NCI-H2081 treated with DMSO at 0.1 percent for 48 hours (cell line): ENCODE measurements at places on chromosomes 2 and 18.

GRCh38 chr2:15912203-15912602 lies 28.1 kb upstream of the MYCN start:
- no peak for DNase-seq

DNA sequence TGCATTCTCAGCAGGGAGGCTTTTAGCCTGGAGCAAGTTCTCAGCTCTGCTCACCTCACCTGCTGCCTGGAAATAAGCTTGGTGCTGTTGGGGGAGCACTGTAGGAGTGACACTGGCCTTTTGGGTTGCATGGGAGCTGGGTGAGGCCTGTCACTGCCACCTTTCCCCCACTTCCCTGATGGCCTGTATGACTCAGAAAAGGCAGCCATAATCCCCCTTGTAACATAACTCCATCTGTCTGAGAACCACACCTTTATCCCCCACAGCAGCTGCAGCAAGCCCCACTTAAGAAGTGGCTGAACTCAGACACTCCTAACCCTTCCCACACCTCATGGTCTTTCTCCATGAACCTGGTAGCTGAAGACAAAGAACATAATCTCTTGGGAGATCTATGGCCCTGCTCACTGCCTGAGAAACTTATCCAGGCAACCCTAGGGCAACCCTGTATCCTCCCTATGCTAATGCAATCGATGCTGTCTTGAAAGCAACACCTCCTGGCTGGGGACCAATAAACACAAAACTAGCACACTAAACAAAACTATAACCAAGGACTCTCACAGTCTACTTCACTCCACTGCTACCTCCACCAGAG lies 258.9 kb upstream of the OSR1 start:
- DNase-seq, result no peak

DNA sequence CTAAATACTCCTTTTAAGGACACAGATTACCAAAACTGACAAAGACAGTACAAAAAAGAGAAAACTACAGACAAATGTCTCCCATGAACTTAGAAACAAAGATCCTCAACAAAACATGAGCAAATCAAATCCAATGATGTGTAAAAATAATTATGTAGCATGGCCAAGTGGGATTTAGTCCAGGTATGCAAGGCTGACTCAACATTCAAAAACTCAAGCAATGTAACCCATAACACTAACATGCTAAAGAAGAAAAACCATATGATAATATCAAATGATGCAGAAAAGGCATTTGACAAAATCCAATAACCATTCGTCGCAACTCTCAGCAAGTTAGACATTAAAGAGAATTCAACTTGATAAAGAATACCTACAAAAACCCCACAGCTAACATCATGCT lies 239.0 kb upstream of the KLHL29 start:
- DNase-seq, result no peak

DNA sequence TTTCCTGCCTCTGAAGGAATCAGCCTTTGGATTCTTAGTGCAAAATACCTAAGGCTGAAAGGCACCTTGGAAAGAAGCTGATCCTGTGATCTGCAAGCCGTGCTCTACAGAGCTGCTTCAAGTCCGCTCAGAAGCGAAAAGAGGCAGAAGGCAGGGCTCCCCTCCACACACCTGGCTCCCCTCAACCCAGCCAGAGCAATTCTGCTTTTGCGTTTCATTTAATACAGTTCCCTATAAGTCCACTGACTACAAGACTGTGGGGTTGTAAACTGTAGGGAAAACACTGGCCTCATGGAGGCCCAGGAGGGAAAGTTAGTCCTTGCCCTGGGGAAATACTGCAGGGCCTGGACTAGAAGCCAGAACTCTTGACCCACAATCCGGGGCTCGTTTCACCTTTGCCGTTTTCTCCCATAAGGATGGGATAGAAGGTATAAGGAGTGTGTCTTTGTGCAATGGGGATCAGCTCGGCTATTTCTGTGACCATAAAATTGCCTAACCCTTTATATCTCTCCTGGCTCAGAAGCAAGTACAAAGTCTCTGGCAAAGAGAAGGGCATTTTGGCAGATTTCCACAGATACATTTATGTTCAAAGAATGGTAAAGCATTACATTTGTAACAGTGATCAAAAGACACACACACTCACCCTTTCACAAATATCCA lies 95.8 kb upstream of the TEX51 start:
- no peak for DNase-seq

- DNase-seq, result no peak
These were observed 220.3 kb downstream of the ATAD2B start for GRCh38 chr2:23706613-23707078.

GRCh38 chr2:157820193-157820592 lies 55.9 kb downstream of the ACVR1 start:
- no peak for DNase-seq

DNA sequence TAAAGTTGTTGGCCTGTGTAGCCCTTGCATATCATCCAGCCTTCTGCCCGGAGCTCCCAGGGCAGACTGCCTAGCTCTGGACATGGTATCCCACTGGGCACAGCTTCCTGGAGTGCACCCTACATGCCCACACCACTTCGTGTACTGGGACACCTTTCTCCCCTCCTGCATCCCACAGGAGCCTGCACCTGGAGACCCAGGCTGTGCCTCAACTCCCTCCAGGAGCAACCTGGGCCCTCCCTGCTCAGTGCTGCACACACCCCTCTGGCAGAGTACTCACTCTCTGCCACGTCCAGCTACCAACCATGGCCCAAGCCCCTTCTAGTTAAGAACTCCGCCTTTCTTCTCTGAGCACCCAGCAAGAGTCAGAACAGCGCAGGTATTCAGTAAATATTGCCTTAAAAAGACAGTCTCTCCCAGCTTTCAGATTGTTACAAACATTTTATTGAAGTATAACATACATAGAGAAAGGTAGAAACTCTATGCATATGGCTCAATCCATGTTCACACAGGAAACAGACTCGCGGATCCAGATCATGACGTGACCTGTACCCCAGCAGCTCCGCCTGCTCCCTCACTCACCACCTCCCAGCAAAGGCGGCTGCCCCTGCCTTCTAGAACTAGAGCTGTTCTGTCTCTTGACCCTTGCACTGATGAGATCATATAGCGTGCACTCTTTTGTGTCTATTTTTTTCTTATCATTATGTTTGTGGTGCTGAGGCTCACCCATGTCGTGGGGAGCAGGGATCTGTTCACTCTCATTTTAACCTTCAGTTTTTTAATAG lies 98.4 kb upstream of the MYCN start:
- no peak for DNase-seq

- peak; percentile 35 for DNase-seq
These were observed 396.9 kb downstream of the DLGAP1 start for GRCh38 chr18:4058179-4058578.

GRCh38 chr2:222561817-222562645 lies 93.9 kb downstream of the FARSB start:
- DNase-seq, result no peak

- no peak for DNase-seq
These were observed 12.0 kb downstream of the EXOC6B start for GRCh38 chr2:72813841-72814240.

DNA sequence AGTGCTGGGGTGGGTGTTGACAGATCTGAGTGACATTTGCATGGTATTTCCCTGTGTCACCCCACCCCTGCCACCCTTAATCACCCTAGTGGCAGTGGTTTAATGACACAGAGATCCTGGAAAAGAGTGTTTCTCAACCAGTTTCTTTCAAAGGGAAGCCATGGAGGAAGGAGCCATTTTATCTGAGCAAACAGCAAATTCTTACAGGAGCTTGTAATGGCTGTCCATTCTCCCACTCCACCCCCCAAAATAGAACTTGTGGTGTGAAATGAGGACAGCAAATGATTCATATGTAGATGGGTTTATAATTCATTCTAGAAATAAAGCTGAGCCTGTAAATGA lies 51.5 kb downstream of the CDC42EP3 start:
- DNase-seq, result no peak

DNA sequence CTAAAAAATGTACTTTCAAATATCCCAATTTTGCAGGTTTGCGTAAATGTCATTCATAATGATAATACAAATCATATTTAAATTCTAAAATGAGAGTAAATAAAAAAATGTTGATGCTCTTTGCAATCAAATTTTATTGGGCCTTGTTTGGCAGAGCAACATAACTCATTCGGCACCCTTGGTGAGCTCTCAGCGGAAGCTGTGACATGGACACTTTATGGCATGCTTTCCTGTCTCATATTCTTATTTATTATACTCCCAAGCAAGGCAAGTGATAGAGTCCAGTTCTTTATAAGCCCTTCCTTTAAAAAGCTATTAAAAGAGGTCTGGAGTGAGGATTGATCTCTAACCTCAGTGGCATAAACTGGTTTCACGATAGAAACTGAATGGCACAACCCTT lies 1493.2 kb upstream of the NXPH2 start:
- DNase-seq, result no peak

DNA sequence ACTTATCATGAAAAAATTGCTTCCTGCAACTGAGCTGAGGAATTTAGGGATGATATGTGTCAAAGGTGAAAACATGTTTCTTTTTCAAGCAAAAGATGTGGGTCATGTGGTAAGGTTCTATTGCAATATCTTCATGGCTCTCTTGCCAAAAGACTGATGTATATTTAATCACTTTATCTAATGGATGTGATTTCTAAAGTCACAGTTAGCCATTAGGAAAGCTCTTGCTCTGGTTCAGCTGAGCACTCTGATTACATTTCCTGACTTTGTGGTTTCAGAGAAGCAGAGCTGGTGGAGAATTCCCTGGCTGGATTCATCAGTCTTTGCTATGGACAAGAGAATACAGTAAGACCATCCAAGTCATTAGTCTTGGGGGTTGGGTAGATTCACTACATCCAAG lies 24.4 kb downstream of the SCN9A start:
- no peak for DNase-seq

DNA sequence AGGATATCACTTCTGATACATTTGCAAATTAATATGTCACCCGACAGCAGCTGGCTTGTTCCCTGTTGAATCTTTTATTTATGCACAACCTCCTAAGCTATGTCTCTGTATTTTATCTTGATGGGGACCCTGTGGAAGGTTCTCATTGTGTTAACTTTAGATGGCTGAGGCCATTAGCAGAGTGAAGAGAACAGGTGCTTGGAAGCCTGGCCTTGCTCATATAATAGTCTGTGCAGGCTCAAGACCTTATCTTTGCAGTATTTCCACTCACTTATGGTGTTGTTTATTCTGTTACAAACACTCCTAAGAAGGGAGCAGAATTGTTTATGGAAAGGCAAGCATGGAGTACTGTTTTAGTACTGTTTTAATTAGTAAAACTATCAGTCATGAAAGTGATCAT lies 107.6 kb downstream of the SETBP1 start:
- DNase-seq, result no peak

DNA sequence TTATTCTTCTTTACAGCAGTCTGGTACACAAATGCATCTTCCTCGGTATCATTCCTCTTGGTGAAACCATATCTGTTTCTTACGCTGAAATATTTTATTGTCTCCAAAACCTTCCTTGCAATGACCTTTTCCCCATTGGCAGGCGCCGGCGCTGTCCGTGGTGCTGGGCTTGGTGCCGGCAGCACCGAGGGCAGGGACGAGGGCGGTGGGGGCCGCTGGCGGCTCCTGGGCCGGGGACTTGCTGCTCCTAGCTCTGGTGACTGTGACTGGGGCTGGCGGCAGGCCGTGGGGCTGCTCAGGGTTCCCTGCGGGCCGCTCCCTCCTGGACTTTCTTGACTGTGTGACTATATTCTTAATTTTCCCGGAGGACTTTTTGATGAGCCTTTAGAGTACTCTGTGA lies 72.5 kb downstream of the GPR39 start:
- no peak for DNase-seq

GRCh38 chr2:80489717-80490116 lies 185.2 kb upstream of the LRRTM1 start:
- DNase-seq, result no peak

GRCh38 chr2:214810671-214811070 lies 1.2 kb upstream of the BARD1 start:
- no peak for DNase-seq

DNA sequence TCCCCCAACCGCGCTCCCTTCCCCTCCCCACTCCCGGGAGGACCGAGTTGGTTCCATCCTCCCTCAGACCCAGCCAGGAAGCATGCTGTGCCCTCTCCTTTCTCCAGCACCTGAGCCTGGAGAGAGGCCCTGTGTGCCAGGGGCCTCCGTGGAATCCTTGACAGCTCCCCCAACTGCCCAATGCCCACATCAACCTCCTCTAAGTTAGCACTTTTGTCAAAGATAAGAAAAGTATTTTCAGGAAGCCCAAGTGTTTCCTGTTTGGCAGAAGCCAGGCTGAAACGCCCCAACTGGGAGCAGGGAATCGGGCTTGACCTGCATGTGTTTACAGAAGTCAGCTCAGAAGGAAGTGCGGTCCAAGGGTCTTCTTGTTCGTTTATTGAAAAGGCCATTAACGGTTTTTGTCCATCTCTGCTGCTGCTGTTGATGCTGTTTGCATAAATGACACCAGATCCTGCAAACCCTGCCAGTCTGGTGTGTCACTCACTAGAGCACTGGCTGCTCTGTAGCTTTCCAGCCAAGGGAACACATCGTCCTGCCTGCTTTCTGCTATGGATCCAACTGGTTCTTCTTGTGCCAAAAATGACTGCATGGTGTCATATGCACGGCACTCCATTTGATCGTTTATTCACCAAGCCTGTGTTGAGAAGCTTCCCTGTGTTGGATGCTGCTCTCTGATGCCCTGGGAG lies 35.4 kb upstream of the COL6A3 start:
- DNase-seq, result no peak

DNA sequence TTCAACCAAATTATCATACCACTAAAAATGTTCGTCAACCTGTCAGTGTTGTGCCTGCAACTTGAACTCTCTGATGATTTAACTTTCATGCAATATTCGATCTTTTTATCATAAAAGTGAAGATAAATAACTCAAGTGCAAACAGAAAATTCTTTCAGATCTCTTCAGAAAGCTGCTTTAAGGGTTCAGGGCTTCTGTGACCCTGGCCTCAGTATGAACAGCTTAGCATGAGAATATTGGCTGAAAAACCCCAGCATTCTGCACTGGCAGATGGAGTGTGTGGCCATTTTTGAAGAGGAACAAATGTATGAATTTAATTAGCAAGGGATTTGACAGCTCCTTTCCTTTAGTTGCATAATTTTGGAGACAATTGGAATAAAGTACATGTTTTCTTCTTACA lies 851.4 kb upstream of the SOX11 start:
- no peak for DNase-seq

DNA sequence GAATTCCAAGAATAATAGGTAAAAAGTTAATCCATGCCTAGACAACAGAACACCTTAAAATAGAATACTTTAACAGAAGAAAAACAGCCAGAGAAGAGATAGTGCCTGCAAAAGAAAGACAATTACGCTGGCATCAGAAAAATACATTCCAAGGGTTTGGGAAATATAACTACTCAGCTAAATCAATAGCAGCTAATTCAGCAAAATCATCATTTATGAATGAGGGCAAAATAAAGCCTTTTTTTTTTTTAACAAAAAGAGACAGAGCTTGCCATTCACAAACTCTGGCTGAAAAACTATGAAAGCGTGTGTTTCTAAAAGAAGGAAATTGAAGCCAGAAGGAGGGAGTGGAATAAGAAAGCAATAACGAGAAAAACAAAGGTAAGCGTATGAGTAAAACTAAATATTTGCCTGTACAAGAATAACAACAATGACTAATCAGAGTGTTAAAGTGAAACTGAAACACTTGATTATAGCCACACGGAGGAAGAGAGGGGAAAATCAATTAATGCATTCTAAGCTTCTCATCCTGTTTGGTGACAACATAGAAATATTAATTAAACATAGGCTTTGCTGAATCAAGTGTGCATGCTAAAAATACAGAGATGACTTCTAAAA lies 90.2 kb downstream of the EHD3 start:
- no peak for DNase-seq

- DNase-seq, result no peak
These were observed 13.7 kb upstream of the TNP1 start for GRCh38 chr2:216873573-216873972.
